ENCODE measurements at places on chromosomes 16 and 17.

GRCh38 chr16:70253291-70254106 is 1.8 kb upstream of the EXOSC6 start:
- DNase-seq, result no peak

- no peak for DNase-seq
These were observed 278.3 kb upstream of the ZFHX3 start for GRCh38 chr16:73326221-73326620.

GRCh38 chr17:55186937-55187770 is 77.6 kb upstream of the HLF start:
- DNase-seq, result no peak

- DNase-seq, result peak; percentile 67
These were observed 396 bp downstream of the NFE2L1 start for GRCh38 chr17:48048384-48049126.

GRCh38 chr17:34306466-34306865 is 12.8 kb upstream of the CCL8 start:
- DNase-seq, result no peak

- no peak for DNase-seq
These were observed 837 bp downstream of the DOC2B start for GRCh38 chr17:180381-181244.

DNA sequence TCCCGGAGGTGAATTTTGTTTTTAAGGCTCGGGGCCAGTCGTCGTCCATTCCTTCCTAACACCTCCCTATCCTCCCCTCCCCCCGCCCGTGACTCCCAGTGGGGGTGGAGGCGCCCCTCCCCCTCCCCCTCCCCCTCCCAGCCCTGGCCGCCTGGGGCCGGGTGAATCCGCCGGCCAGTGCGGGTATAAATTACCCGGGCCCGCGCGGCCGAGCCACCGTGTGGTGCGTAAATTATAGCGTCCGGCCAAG is 2.0 kb upstream of the GSE1 start:
- DNase-seq, result no peak

- no peak for DNase-seq
These were observed 58.4 kb downstream of the NXN start for GRCh38 chr17:921161-921560.

- no peak for DNase-seq
These were observed 198.8 kb upstream of the CDH5 start for GRCh38 chr16:66167564-66168291.

GRCh38 chr16:21523411-21524067 is 75.8 kb upstream of the METTL9 start:
- DNase-seq, result no peak

- DNase-seq, result no peak
These were observed 11.5 kb upstream of the SCN4A start for GRCh38 chr17:63984236-63984635.

- no peak for DNase-seq
These were observed 8.6 kb downstream of the DNAAF1 start for GRCh38 chr16:84153660-84154214.

- DNase-seq, result no peak
These were observed 24.8 kb upstream of the PIK3R6 start for GRCh38 chr17:8892338-8892690.

- DNase-seq, result no peak
These were observed 124.4 kb upstream of the ANKFN1 start for GRCh38 chr17:56028837-56029236.

All from stimulated activated CD4-positive, alpha-beta T cell treated with anti-CD3 and anti-CD28 coated beads, TNF-alpha, amount 100 ng/mL, for 24 hours (primary cell).